ENCODE measurements at places on chromosomes 4 and X. TPM values are rescaled to one million over a fixed set of nuclear protein-coding genes. Genes with fewer than 3 reads are reported as not detected.

Gene SPRY1
- total RNA-seq = 8.0 TPM

Gene VSIG4
- total RNA-seq = not detected

Gene WNK3
- 0.50 TPM for total RNA-seq

Gene CBR4
- total RNA-seq = 8.5 TPM

Gene RGN
- total RNA-seq = 1.0 TPM

Gene ARHGEF9
- total RNA-seq = 10.4 TPM

Gene PAGE2B
- total RNA-seq = not detected

Gene SMIM10
- total RNA-seq = 11.4 TPM

Gene SCARB2
- total RNA-seq = 76.0 TPM

Gene LRCH2
- 2.7 TPM for total RNA-seq

Gene METTL14
- 9.1 TPM for total RNA-seq

Gene XAGE1A
- total RNA-seq = not detected

Gene GRIA3
- not detected for total RNA-seq

Gene KLHL13
- 3.2 TPM for total RNA-seq

Gene H2BW2
- not detected for total RNA-seq

Gene CENPVL2
- not detected for total RNA-seq

Gene ANAPC10
- total RNA-seq = 19.5 TPM

Gene PRKG2
- 1.0 TPM for total RNA-seq

Gene CSN1S1
- not detected for total RNA-seq

Gene LRPAP1
- 101 TPM for total RNA-seq

Gene RENBP
- total RNA-seq = 0.84 TPM

Gene NDUFA1
- total RNA-seq = 32.1 TPM

Gene ERAS
- not detected for total RNA-seq

Gene UGT2B17
- total RNA-seq = not detected

Gene MID1IP1
- total RNA-seq = 98.5 TPM

Gene AIFM1
- total RNA-seq = 17.1 TPM

Gene P2RY4
- 0.15 TPM for total RNA-seq

Gene DCAF12L2
- total RNA-seq = not detected

Gene PCDH18
- 73.0 TPM for total RNA-seq

Gene NDST3
- total RNA-seq = under 0.01 TPM

Gene PWWP3B
- total RNA-seq = 0.15 TPM

Gene CENPVL1
- not detected for total RNA-seq

Gene SPINK2
- total RNA-seq = not detected

Gene SH3D19
- 17.3 TPM for total RNA-seq

Gene IBSP
- total RNA-seq = not detected

Gene PCYT1B
- 3.2 TPM for total RNA-seq

Gene RBMXL3
- not detected for total RNA-seq

Gene MAGEE1
- total RNA-seq = 0.17 TPM

Gene DCAF4L1
- not detected for total RNA-seq

Gene XIAP
- 10.9 TPM for total RNA-seq

Gene HHIP
- total RNA-seq = 3.0 TPM

Gene UGT2B11
- not detected for total RNA-seq

Gene TRO
- total RNA-seq = 20.8 TPM

Gene MSX1
- total RNA-seq = 0.74 TPM

Gene EVC
- total RNA-seq = 16.5 TPM

Gene NAP1L2
- total RNA-seq = not detected

Gene EIF1AX
- 24.1 TPM for total RNA-seq

Gene LDB2
- total RNA-seq = 3.9 TPM

Gene UNC5C
- total RNA-seq = 2.9 TPM

Gene ADGRL3
- total RNA-seq = 0.15 TPM

Gene PASD1
- not detected for total RNA-seq

Gene EBP
- 254 TPM for total RNA-seq

Gene COX7B2
- total RNA-seq = not detected

Gene MAGEC2
- total RNA-seq = not detected

All from bronchus fibroblast of lung (primary cell).